ENCODE measurements at places on chromosomes 2 and 18.

- DNase-seq: no peak
These were observed 814 bp upstream of the RAB1A start for GRCh38 chr2:65130664-65131175.

DNA sequence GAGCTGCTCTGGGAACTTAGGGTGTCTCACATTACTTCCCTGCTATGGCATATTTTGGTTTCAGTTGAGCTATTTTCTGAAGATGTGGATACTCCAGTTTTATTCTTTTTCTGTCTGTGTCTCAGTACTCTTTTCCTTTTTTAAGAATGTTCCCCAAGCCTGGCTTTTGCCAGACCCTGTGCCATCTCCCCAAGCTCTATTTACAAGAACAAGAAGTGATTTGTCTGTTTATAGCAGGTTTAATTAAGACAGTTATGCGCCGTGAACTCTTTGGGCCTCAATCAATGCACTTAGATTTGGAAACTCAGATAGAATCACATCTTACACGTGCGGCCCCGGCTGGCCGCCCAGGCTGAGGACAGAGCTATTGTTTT, 8.9 kb upstream of the SATB2 start:
- no peak for DNase-seq

GRCh38 chr18:79182047-79182713, 113.0 kb downstream of the ATP9B start:
- DNase-seq: no peak

- DNase-seq: no peak
These were observed 67.7 kb downstream of the REL start for GRCh38 chr2:60948926-60949579.

DNA sequence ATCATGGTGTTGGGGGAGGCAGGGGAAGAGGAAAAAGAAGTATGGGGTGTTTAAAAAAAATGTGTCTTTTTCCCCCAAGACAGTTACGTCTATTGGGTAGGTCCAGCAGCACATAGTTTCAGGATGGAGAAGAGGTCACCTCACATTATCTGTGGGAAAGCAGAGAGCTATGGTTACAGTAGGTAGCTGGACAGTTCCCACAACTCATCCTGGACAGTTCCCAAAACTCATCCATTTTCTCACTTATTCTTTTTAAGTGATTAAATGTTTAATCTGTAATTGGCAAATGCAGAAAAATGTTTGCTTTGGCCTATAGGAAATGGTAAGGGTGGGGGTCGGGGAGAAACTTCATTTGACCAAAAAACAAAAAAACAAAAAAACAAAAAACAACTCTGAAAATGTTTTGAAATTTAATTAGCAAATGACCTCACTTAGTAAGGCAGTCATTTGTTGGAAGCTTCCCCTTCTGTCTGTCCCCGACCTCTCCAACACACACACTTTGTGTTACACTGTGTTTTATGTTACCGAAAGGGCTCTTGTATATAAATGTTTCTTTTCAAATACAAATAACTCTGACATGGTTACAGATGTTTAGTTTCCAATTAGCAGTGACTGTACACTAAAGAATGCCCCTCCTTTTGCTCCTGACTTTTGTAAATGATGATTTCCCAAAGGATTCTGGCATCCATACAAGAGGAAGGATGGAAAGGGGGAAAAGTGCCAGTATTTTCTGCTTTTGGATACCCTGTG, 173.3 kb upstream of the ZFP36L2 start:
- no peak for DNase-seq

DNA sequence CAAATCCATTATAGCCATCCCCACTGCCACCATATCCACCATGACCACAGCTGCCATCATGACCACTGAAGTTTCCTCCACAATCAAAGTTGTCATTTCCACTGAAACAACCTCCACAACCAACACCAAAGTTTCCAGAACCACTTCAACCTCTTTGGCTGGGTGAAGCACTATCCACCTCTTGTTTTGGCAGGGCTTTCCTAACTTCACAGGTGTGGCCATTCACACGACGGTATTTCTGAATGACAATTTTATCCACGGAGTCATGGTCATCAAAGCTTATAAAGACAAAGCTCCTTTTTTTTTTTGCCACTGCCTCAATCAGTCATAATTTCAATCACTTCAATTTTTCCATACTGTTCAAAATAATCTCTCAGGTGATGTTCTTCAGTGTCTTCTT, 89.8 kb upstream of the UGP2 start:
- no peak for DNase-seq

DNA sequence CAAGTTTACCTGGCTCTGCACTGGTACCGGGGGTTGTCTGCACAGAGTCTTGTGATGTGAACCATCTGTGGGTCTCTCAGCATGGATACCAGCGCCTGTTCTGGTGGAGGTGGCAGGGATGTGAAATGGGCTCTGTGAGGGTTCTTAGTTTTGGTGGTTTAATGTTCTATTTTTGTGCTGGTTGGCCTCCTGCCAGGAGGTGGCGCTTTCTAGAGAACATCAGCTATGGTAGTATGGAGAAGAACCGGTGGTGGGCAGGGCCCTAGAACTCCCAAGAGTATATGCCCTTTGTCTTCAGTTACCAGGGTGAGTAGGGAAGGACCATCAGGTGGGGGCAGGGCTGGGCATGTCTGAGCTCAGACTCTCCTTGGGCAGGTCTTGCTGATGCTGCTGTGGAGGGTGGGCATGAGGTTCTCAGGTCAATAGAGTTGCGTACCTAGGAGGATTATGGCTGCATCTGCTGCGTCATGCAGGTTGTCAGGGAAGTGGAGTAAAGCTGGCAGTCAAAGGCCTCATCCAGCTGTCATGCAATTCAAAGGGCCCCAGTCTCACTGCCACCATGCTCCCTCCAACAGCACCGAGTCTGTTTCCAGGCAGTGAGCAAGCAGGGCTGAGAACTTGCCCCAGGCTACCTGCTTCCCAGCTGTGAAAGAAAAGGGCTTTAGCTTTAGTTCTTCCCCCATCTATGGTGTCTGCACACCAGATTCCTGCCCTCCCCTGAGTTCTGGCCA, 278.0 kb downstream of the METTL4 start:
- no peak for DNase-seq

DNA sequence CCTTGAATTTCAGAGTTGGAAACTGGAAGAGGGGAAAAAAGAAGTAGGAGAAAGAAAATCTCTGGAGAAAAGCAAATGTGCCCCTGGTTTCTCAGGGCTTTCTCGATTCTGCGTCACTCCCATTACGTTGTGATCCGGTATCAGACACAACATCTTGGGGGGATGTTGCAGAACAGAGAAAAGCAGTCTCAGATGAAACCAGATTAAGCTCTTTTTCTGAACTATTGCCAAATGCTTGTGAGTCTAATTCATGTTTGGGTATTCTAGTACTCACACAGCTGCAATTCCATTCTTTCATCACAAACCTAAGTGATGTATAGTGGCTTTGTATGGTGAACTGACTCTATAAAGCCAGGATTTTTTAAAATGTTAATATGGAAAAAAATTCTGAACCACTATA, 233.2 kb downstream of the TCF4 start:
- DNase-seq: no peak

DNA sequence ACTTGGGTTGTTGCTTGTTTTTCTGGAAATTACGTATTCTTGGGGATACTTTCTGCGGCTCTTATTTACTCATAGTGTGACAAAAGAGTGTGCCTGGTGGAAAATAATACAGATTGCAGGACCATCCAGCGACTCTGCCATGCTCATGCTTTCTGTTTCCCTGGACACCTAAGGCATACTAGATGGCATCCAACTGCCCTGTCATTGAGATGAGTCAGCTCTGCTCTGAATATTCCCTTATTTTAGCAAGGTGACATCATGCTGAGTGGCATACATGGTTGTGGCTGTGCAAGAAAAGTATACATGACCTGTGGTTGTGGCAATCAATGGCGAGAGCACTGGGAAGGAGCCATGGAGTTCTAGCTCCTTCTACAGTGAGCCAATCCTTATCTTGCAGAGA, 471.0 kb downstream of the TMEM182 start:
- DNase-seq: no peak

DNA sequence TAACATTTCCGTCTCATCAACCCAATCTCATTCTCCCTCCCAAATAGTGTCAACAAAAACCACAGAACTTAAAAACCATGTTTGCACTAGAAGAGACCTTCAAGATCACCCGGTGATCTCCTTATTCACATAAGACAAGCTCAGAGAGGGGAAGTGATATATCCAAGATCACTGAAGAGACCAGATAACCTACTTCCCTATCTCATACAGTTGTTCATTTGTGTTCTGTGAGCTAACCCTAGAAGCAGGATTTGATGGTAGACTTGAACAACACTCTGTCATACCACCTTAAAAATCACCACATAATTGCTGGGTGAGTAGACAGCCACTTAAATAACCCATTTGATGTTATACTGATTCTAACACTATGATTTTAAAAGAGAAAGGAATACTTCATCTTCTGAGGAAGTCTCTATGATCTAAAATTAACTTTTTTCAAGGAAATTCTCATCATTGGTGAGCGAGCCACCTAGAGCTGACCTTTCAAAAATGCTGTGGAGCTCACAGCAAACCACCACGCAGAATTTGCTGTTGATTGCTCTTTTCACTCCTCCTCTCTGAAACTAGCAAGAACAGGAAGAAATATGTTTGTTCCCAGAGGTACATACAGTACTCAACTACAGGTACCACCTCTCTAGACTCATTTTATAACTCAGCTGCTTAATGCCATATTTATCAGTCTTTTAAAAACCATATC, 15.1 kb downstream of the AAK1 start:
- no peak for DNase-seq

DNA sequence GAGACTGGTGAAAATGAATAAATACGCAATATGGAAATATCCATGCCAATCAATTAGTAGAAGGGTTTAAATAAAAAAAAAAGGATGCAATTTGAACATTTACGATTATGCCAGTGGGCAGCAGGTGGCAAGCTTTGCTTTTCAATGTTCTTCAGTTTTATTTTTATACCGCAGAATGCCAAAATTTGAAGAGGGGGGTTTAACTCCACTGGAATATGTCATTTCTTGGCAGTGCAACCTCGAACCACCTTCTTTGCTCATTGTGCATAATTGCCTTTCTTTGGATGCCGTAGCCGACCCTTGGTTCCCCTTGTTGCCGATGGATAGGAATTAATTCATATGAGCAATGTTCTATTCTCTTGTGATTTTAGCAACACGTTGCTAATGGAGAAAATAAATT, 88.0 kb downstream of the LTBP1 start:
- DNase-seq: peak; percentile 19

- DNase-seq: no peak
These were observed 300.7 kb upstream of the RAB6C start for GRCh38 chr2:129678751-129679150.

GRCh38 chr2:230906471-230907230, 18.4 kb downstream of the GPR55 start:
- no peak for DNase-seq

GRCh38 chr2:8576525-8577167, 105.2 kb upstream of the ID2 start:
- DNase-seq: no peak

GRCh38 chr2:128289439-128289838, 29.2 kb downstream of the HS6ST1 start:
- DNase-seq: no peak

- DNase-seq: no peak
These were observed 318.4 kb downstream of the GULP1 start for GRCh38 chr2:188610050-188610444.

GRCh38 chr2:141805302-141805701, 325.5 kb downstream of the LRP1B start:
- no peak for DNase-seq

DNA sequence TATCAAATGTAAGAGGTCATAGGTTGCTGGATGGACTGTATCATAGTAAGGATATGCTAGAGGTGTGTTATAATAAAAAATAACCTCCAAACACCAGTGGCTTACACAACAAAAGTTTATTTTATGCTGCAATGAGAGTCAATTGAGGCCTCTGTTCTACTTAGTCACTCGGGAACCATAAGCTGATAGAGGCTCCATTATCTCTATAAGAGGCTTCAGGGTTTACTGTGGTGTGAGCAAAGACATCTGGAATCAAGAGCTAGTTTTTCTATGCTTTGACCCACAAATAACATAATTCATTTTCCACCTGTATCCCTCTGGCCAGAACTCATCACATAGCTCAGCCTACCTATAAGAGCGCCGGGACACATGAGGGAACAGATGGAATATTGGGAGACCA, 47.5 kb upstream of the NEMP2 start:
- DNase-seq: no peak

DNA sequence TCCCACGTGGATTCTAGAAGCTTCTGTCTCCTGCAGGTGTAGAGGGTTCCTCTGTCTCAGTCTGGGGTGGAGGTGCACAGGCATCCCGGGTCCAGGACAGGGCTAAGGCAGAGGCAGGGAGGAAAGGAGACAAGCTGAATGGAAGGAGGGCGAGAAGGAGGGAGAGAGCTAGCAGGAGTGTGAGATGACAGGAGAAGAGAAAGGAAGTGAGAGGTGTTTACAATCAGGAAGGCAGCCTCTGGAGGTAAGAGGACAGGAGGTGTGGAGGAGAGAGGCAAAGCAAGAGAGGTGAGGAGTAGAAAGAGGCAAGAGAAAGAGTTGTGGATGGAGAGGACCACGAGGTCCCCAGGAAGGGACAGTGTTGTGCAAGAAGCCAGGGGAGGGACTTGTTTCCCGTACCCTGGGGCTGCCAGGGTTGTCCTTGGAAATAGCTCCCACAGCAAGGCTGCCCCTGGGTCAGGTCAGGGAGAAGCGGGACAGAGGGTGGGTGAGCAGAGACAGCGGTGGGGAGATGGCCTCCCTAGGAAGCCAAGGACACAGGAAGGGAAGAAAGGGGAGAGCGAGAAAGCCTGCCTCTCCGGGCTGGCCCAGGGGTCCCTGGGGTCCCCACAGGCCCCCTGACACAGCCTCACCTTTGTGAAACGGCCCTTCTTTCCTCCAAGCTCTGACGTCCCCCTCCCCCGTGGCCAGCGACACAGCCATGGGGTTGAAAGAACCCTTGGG, 136.9 kb downstream of the CYP26B1 start:
- DNase-seq: no peak

DNA sequence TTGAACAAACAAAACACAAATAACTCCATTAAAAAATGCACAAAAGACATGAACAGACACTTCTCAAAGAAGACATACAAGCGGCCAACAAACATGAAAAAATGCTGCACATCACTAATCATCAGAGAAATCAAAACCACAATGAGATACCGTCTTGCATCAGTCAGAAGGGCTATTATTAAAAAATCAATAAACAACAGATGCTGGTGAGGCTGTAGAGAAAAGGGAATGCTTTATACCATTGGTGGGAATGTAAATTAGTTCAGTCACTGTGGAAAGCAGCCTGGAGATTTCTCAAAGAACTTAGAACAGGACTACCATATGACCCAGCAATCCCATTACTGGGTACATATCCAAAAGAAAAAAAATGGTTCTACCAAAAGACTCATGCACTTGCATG, 37.8 kb downstream of the GPR155 start:
- DNase-seq: no peak

GRCh38 chr2:223090039-223090438, 38.0 kb downstream of the KCNE4 start:
- DNase-seq: no peak
